ENCODE measurements at places on chromosomes 5 and 9. TPM values are rescaled to one million over a fixed set of nuclear protein-coding genes. Genes with fewer than 3 reads are reported as not detected.

Gene ANKRD34B
- total RNA-seq = not detected

- DNase-seq = peak; percentile 61
Observed at GRCh38 chr9:112299514-112299913, 33.9 kb downstream of the PTBP3 start.

- DNase-seq = no peak
Observed at GRCh38 chr5:148708854-148709253, 54.5 kb upstream of the HTR4 start.

DNA sequence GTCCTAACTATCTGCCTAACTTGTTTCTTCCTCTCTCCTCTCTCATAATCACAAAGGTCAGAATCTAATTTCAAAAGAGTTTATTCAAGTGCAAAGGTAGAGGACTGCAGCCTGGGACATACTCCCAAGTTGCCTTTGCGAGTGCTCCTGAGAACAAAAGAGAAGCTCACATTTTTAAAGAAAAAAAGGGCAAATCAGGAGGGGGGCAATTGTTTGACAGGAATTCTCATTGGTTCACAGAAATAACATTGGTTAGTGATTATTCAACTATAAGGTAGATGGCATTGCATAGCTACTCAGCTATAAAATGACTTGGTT, 108.1 kb upstream of the RAI14 start:
- DNase-seq = no peak

GRCh38 chr5:173395257-173395932, 67.2 kb upstream of the STC2 start:
- DNase-seq = peak; percentile 60

Gene KLHL3
- total RNA-seq = 2.3 TPM

- DNase-seq = no peak
Observed at GRCh38 chr9:111501648-111502047, 17.5 kb upstream of the ECPAS start.

Gene TICAM2
- total RNA-seq = 8.8 TPM

Gene ITGA2
- total RNA-seq = 50.1 TPM

DNA sequence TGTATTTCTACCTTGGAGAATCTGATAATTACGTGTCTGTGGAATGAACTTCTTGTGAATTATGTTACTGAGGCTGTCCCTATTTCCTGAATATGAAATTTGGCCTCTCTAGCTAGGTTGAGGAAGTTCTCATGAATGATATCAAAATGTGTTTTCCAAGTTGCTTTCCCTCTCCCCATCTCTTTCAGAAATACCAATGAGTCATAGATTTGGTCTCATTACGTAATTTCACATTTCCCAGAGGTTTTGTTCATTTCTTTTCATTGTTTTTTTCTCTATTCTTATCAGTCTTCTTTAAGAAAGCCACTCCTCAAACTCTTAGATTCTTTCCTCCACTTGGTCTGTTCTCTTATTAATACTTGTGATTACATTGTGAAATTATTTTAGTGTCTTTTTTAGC, 923.8 kb upstream of the CDH9 start:
- DNase-seq = peak; percentile 10

Gene CARD6
- 12.7 TPM for total RNA-seq

Gene SH2D3C
- not detected for total RNA-seq

- no peak for DNase-seq
Observed at GRCh38 chr9:136659861-136660784, 2.6 kb upstream of the EGFL7 start.

- DNase-seq = peak; percentile 94
Observed at GRCh38 chr5:134547579-134547978, 22.1 kb downstream of the JADE2 start.

DNA sequence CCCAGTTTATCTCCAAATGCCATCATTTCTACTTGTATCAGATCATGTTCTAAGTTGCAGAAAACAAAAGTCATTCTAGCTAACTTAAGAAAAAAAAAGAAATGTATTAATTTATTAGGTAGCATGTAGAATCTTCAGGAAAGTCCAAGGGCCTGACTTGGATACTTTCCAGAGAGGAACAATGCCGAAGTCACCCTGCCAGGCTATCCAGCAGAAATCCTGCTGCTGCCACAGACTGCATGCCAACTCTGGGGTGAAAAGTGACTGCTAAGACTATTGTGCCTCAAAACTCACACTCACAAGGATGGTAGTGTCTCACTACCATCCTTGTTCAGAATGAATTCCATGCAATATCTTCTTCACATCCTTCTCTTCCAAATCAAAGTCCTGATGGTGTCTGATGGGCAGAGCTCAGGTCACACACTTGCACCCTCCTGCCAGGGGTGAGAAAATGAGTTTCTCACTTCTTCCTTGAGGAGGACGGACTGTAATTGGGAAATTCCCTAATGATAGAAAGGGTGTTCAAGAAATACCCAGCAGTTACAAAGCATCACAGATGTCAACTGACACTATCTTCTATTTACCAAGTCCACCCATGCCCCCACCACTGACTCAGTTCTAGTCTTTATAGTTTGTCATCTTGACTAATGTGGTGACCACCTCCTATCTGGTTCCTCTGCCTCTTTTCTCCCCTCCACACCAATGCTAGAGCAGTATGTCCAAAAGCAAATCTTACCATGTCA, 279.4 kb downstream of the CWC27 start:
- no peak for DNase-seq

- peak; percentile 64 for DNase-seq
Observed at GRCh38 chr5:172793577-172794488, 22.8 kb upstream of the DUSP1 start.

Measured in fibroblast of lung (primary cell).